ENCODE measurements at places on chromosomes 1 and 21.

DNA sequence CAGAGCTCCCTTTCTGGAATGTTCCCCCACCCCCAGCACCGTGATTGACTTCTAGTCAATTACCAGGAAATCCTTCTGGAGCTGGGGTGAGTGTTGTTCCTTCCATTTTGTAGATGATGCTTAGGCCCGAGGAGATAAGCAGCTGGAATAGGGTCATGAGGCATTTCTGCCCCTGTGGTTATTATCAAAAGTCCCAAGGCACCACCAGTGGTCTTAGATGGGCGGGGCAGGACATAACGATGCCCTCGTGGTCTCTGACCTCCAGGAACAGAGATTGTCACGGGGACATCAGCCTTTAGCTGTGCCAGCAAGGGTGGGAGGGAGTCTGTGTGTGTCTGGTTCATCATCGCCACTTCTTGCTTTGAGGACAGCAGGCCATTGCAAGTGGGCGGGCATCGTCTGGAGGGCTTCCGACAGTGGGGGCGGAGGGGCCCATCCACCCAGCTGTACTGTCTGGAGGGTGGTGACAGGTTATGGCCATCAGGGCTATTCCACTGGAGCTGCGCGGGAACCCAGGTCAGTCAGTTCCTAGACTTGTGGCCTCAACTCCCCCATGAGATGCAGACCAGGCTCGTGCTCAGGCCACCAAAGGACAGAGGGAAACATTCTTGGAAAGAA lies 22.6 kb downstream of the TNFRSF8 start:
- no peak overlapping the region for H3K27ac ChIP-seq
- peaks cover 8% of the 10 kb centered on the region for H3K36me3 ChIP-seq
- H3K4me1 ChIP-seq: peaks cover 54% of the 10 kb centered on the region
- no peak for DNase-seq
- H3K27me3 ChIP-seq: no peaks in the 10 kb centered on the region

- no peak for DNase-seq
- H3K27me3 ChIP-seq: peaks cover 9% of the 10 kb centered on the region
- no peak overlapping the region for H3K4me3 ChIP-seq
- H3K27ac ChIP-seq: no peak overlapping the region
Observed at GRCh38 chr1:204367956-204368355, 8.2 kb upstream of the PLEKHA6 start.

- no peak overlapping the region for H3K27ac ChIP-seq
- H3K27me3 ChIP-seq: no peaks in the 10 kb centered on the region
- H3K4me1 ChIP-seq: peaks cover 31% of the 10 kb centered on the region
- H3K36me3 ChIP-seq: peaks cover 4% of the 10 kb centered on the region
- DNase-seq: no peak
Observed at GRCh38 chr1:223836586-223836985, 9.2 kb downstream of the TP53BP2 start.

- H3K36me3 ChIP-seq: peaks cover 3% of the 10 kb centered on the region
- no peak overlapping the region for H3K4me3 ChIP-seq
- DNase-seq: no peak
- H3K27me3 ChIP-seq: no peaks in the 10 kb centered on the region
Observed at GRCh38 chr1:92511541-92511940, 24.8 kb upstream of the GFI1 start.
